Omental fat pad (tissue), 4 donors: ENCODE measurements at places on chromosomes 4 and X. TPM values are rescaled to one million over a fixed set of nuclear protein-coding genes. Genes with fewer than 3 reads are reported as not detected.

Gene FBXL5
- total RNA-seq, result 213 TPM

Gene STK32B
- 3.9 TPM for total RNA-seq

Gene NXF2B
- total RNA-seq, result not detected

Gene ZFP92
- 4.0 TPM for total RNA-seq

Gene VSIG4
- 269 TPM for total RNA-seq

Gene PDE6B
- total RNA-seq, result 3.4 TPM

Gene MAP7D2
- total RNA-seq, result not detected
